ENCODE measurements at places on chromosomes 3 and 15.
A peak's percentile ranks its signal among the peaks of the same experiment; 100 is the strongest.

- no peak for DNase-seq
These were observed 17.0 kb upstream of the ANO10 start for GRCh38 chr3:43638594-43639447.

DNA sequence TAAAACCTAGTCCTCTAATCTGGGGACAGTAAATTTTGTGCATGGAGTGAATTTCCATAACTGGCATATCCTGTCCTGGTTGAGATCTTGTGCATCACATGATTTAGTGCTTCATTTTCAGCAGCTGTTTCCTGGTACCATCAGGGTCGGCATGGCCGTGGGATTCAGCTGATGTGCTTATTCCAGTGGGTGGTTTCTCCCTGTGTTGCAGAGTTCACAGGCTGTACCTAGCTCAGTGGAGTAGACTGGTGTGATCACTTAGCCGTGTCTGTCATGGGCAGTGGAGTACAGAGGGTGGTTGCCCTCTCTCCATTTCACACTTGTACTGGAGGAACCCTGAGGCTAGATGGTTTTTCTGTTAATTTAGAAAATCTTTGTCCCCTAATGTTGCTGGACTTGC, 228.5 kb downstream of the PTPRG start:
- no peak for DNase-seq

- no peak for DNase-seq
These were observed 225.8 kb downstream of the MYRIP start for GRCh38 chr3:40035177-40035576.

DNA sequence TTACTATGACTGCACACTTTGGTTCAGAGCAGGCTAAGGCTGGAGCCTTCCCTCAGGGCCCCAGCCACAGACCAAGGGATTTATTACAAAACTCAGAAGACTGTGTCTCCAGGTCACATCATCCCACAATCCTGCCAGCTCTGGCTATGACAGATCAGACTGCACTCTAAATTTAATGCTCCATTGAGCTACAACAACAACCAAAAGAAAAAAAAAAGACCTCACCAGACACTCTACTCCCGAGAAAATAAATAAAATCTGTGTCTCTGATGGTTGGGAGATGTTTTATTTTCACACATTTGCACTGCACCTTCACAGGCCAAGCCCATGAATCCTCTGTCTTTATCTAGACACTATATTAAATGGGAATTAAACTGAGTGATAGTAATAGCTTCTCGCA, 50.8 kb upstream of the CTNNB1 start:
- DNase-seq, result no peak

- DNase-seq, result no peak
These were observed 20.7 kb downstream of the DUOX1 start for GRCh38 chr15:45150481-45150880.

DNA sequence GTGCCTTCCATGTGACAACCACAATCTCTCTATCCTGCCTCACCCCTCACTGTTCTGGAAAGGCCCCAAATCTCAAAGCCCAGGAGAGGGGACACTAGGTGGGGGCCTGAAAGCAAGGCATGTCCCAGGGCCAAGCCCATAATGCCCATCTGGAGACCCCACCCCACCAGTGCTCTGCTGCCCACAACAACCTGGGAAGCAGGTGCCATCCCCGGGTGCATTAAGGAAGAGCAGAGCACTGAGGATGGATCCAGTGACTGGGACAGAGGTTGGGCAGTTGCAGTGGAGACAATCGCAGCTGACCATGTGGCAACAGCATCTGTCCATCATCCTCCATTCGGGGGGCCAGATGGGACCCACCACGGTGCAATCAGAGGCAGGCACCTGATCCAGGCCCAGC, 106.2 kb upstream of the PRR20G start:
- DNase-seq, result no peak

DNA sequence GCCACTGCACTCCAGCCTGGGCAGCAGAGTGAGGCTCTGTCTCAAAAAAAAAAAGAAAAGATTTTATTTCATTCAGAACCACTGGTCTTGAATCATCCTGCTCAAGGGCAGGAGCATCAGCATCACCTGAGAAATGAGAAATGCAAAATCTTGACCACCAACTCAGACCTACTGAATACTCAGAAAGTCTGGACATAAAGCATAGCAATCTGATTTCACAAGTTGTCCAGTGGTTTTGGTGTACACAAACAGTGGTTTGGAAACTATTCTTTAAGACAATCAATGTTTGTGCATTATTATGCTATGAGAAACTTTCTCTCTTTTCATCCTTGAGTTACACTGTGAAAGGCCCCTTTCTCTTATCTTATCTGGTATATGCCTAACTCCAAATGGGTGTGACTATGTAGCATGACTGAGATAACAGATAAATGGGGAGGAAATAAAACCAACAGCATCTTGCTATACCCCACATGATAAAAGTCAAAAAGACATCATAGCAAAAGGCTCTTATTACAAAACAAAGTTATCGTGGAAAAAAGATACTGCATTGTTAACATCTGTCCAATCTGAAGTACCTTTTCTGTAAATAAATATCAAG, 174.2 kb upstream of the STT3B start:
- no peak for DNase-seq

- DNase-seq, result no peak
These were observed 577.7 kb downstream of the FOXP1 start for GRCh38 chr3:71005702-71006321.

DNA sequence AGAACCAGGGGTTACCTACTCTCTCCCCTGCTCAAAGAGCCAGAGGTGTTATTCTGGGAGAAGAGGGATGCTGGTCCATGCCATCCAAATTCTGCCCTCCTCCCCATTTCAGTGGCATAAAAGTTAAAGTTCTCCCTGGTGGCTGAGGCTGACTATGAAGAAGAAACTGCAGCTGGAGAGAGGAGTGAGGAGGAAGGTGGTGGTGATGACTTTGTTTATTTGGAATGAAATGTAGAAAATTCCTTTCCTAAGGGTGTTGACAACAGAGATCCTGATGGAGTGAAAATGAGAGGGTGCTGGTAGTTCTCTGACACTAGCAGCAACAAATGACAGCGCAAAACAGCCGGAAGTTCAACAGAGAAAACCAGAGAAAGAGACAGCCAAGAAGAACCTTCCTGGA, 100.4 kb downstream of the PCCB start:
- DNase-seq, result no peak

GRCh38 chr3:128054367-128054766, 2.1 kb downstream of the SEC61A1 start:
- no peak for DNase-seq

- DNase-seq, result no peak
These were observed 23.6 kb downstream of the KCNMB3 start for GRCh38 chr3:179227349-179227748.

DNA sequence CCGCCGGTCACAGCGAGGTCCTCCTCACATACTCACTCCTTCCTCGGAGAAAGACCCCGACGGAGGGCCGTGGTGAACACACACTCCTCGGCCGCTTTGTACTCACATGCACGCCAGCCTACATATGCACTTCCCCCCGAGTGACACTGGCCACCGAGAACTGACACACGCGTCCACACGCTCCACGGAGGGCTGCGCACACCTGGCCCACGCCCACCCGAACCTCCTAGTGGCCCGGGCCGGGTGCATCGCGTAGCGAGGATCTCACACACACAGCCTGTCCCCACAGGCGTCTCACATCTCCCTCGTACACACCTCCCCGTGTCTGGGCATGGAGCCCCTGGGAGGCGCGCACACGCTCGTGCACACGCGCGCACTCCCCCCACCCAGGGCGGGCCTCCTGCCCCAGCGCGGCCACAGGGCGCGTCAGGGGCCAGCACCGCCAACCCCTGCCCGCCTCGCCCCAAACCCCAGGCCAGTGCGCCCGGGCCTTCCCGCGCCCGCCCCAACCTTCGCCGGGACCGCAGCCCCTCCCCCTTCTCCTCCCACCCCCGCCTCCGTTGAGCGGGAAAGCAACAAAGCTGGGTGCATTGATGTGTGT, 411 bp upstream of the C3orf70 start:
- no peak for DNase-seq

DNA sequence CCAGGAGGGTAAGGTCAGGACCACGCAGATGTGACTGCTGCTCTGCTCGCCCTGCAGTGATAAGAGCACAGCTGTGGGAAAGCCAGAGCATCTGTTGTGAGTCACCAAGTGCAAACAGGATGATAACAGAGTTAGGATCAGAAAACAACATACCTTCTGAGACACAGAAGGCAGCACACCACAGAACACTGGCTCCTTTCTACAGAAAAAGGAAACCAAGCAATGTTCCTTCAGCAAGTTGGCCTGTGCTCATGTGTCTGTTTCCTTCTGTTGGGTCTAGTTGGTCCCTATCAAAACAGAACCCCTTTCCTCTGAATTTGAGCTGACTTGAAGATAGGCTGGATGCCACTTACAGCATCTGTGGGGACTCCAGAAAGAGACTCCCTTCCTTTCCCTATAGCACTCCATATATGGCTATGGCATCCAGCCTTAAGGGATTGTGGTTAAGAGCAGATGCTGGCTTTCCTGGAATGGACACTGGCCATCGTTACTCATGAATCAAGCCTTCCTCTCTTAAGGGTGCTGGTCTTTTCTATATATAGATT, 440.7 kb upstream of the THBS1 start:
- no peak for DNase-seq

DNA sequence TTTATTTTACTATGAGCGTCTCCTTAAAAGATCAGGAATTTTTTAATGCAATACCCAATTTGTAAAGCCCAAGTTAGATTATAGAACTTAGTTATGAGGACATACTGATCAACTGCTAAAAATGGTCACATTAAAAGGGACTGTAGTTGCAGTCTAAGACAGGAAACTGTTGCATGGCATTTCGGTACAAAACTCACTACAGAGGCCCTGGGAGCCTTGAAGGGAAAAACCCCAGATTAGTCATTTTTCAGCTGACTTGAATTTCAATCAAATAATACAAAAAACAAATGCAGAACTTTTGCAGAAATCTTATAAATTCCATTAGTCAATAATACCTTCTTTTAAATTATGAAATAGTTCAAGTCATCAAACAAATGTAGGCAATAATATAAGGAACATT, 6.9 kb upstream of the PTX3 start:
- no peak for DNase-seq

DNA sequence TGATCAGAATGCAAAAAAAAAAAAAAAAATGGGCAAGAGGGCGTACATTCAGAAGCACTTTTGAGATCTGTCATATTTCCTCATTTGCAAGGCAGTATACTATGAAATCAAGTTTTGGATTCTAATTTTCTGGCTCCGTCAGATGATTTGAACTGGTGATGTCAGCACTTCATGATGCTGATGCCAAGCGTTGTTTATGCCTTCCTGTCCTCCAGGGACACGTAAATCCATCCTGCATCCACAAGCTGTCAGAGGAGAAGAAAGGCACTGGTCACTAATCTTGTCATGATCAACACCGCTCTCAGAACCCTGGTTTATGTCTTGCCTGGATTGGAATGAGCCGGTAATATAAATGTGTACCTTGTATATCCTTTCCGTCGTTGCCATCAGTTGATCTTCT, 152.1 kb upstream of the EPHA3 start:
- DNase-seq, result no peak

DNA sequence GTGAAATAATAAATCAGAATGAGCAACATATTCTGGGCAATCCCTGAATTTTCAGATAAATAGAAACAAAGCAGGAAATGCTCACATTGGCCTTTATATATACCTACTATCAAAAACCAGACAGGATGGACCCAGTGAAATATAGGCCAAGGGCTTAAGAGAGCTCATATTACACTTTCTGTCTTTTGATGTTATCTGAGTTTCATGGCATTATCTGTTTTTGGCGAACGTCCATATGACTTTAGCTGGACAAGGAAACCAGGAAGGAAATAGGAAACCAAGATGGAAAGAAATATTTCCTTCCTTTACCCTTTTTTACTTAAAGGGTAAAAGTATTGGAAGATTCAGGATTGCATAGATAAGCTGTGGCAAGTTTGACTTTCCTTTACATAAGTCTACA, 274.8 kb downstream of the THSD4 start:
- no peak for DNase-seq

GRCh38 chr3:55449527-55449926, 37.6 kb downstream of the WNT5A start:
- DNase-seq, result no peak

- DNase-seq, result peak; percentile 22
These were observed 13.7 kb downstream of the CELF6 start for GRCh38 chr15:72306211-72306785.

- DNase-seq, result no peak
These were observed 375.1 kb downstream of the PTPRG start for GRCh38 chr3:61936344-61936937.

- DNase-seq, result no peak
These were observed 46.9 kb upstream of the MUC13 start for GRCh38 chr3:124981472-124981871.

Measured in T-helper 22 cell (primary cell).